ENCODE measurements at places on chromosomes 11 and 22.

GRCh38 chr11:6297831-6298230, 22.5 kb downstream of the CAVIN3 start:
- DNase-seq = no peak

GRCh38 chr11:64859542-64860414, 15.3 kb upstream of the CDC42BPG start:
- peak; percentile 58 for DNase-seq

DNA sequence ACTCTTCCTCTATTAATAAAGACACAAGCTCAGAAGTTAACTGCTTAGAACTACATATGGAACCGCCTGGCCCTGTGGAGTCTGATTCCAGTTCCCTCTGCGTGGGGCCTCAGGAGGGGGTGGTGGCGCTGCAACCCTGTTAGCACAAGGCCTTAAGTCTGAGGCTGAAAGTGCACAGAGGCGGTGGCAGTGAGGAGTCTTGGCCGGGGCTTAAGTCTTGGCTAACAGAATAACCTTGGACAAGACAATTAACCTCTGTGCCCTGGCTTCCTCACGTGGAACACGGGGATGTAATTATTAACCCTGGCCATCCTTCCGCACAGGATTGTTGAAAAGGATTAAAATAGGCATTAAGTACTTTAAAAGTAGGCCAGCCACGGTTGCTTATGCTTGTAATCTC, 191.5 kb downstream of the CEP164 start:
- no peak for DNase-seq

- DNase-seq = no peak
Measured at GRCh38 chr11:130171534-130171933, 12.0 kb downstream of the ST14 start.

- DNase-seq = no peak
Measured at GRCh38 chr22:24059793-24060192, 48.7 kb downstream of the CABIN1 start.

All from activated gamma-delta T cell treated with Interleukin-2 at 50 U/mL for 16 hours (primary cell).